ENCODE measurements at places on chromosomes 16 and 17.

- DNase-seq = no peak
Measured at GRCh38 chr17:8574687-8575086, 55.8 kb downstream of the MYH10 start.

DNA sequence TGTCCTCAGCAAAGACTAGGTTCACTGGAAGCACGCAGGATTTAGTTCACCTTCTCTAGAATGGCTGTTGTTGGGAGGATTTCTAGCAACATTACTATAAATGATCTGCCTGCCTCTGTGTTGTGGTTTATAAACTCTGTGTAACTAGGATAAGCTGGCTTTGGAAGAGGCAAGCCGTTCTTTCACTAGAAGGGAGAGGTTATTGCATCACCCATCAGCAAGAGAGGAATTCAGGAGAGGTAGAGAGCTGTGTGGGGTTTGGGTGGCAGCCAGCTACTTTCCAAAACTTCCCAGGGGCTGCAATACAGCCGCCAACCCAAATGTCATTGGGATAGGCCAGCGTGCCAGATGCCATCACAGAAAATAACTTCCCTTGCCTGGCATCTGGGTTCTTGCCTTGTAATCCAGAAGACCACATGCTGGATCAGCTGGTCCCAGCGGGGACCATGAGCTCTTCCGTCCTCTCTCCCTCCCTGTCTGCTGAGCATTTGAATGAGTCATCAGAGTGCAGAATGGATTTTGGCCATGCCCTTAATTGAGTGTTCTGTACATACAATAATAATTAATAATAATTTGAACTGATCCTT, 95.7 kb upstream of the RBFOX1 start:
- no peak for DNase-seq

GRCh38 chr17:22270381-22270780, 578.1 kb downstream of the KCNJ18 start:
- DNase-seq = no peak

DNA sequence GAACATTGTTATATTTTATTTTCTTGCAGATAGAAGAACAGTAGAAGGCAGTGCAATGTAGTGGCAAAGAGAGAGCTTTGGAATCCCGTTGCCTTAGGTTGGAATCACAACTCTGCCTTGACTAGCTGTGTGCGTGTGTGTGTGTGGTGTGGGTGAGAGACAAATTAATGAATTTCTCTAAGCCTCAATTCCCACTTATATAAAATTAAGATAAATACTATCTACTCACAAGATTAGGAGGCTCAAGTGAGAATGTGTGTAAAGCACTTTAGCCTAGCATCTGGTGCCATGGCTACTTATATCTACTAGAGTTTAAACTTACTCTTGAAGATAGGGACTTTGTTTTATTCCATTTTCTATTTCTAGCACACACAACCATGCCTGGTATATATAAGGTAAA, 12.8 kb downstream of the CPD start:
- peak; percentile 52 for DNase-seq

DNA sequence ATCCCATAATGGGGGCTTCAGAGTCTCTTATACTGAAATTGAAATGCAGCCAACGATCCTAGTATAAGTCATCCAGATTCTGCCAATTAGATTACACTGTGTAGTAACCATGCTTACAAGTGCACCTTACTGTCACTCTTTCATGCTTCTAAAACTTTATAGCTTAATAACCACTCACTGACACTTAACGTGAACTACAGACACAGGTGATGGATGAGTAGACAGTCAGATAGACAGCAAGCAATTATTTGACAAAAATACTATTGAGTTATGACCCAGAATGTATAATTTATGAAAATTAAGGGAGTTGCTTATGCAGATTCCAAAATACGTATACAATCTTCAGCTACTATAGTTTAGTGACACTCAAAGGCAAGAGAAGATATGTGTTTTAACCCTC, 6.3 kb downstream of the CDH8 start:
- no peak for DNase-seq

DNA sequence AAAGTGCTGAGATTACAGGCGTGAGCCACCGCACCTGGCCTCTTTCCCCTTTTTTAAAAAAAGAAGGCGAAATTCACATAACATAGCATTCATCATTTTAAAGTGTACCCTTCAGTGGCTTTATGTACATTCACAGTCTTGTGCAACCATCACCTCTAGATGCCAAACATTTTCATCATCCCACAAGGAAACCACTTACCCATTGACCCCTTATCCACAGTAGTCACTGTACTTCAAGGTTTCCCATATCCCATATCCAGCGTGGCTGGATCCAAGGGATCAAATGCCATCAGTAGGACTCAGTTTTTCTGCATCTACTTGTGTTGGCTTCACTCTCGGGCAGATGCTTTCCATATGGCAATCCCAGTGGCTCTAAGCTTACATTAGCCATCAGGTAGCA, 50.3 kb downstream of the BMERB1 start:
- DNase-seq = no peak

GRCh38 chr17:37082311-37082860, 133.6 kb downstream of the AATF start:
- no peak for DNase-seq

DNA sequence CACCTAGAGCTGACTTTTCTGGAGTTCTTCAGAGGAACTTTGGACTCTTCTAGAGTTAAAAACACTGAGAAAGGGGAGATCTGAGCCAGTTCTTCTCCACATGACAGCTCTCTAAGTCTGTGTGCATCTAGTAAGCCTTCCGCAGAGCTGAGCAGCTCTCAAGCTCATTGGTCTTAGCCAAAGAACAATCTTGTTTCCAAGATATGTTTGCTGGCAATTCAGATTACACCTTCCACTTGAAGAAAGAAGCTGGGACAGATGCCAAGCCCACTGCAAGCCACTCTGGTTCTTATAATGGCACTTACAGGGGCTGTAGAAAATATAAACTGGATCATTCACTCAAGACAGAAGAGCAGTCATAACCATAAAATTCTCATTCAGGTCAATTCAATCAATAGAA, 134.1 kb upstream of the TOX3 start:
- no peak for DNase-seq

DNA sequence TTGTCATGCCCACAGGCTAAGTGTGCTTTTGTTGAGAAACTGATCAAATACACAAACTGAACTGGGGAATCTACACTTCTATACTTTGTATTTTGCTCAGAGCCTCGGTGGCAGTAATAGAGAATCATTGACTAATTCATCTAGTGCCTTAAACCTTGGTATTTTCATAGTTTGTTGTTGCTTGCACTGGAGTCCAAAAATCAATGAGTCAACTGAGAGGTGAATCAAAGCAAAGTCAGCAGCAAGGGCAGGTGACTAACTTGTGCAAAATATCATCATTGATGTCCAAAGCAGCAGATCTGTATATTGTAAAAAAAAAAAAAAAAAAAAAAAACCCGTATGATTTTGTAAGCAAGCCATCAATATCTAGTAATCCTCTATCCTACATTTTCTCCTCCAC, 296.4 kb downstream of the MAP2K6 start:
- DNase-seq = no peak

DNA sequence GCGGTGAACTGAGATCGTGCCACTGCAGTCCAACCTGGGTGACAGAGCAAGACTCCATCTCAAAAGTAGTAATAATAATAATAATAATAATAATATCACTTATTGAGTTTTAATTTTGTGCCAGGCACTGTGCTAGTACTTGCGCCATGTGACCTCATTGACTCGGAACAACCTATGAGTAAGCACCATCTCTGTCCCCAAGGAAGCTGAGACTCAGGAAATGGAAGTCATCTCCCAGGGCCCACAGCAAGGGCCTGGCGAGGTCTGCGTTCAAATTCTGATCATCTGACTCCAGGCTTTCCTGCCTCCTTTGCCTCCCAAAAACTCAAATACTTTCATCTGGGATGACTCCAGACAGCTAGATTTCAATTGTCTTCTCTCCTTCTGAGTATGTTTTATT, 162.9 kb downstream of the SEC14L1 start:
- no peak for DNase-seq

GRCh38 chr17:954431-955164, 25.0 kb downstream of the NXN start:
- no peak for DNase-seq

GRCh38 chr16:89534252-89534756, 26.1 kb downstream of the SPG7 start:
- no peak for DNase-seq

GRCh38 chr16:58842156-58842555, 108.0 kb upstream of the GOT2 start:
- DNase-seq = no peak

DNA sequence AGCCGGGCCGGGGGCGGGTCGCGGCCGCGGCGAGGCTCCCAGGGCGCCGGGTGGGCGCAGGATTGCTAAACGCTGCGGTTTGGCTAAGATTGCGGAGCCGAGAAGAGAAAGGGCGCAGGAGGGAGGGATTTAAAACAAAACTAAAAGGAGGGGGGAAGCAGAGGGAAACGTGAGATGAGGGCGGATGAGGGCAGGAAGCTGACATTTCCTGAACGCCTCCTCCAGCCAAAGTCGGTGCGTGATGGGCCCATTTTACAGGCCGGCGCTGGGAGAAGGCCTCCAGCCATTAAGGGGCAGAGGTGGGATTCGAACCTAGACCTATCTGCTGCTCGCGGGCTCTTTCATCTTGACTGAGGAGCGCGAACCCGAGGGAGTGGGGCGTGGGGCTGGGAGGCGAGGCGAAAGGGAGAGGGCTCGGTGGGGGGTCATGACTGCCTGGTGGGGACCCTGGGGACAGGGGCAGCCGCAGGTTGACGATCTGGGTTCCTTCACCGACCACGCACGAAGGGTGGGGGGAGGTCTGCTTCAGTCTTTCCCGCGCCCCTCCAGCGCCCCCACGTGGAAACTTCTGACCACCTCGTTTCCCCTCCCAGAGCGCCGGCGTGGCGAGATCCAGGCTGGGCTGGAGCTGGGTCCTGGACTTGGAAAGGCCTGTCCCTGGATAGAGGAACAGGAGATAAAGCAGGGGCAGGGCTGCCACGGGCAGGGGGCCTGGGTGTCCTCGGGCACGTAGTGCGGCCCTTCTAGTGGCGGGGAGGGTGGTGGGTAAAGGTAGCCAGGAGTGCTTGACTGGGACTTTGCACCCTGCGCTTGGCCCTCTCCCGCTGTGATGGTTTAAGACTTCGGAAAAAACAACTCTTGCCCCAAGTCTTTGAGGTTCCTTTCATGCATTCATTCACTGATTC, 3.8 kb upstream of the TAC4 start:
- peak; percentile 92 for DNase-seq

DNA sequence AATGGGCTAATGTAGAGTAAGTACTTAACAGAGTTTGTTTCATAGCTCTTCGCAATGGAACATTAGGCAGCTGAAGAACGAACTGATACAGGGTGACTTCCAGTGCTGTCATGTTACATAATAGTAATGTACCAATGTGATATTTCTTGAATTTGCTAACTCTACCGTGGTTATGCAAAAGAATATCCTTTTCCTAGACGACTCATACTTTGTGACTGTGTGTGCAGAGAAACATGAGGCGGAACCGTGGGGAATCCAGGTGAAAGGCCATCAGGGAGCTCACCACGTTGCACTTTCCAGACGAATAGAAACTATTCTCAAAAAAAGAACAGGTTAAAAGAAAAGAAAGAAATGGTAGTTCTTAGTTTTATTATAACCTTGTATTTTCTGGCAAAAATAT, 13.2 kb downstream of the NOB1 start:
- no peak for DNase-seq

- DNase-seq = no peak
Measured at GRCh38 chr17:559551-560431, 154.8 kb downstream of the VPS53 start.

DNA sequence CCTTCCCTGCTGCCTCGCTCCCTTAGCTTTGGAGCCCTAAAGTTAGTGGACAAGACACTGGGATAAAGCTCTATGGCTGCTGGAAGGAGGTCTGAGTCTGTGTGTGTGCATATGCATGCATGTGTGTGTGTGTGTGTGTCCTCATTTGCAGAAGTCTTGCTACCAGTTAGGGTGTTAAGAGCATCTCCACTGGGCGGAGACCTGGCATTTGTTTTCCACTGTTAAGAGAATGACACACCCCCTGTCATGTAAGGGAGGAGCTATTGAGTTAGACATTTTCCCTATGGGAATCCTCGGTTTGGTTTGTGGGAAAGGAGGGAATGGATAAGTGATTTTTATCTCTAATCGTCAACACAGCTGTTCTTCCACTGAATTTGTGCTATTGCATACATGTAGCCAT, 24.8 kb upstream of the ARHGAP23 start:
- peak; percentile 75 for DNase-seq

- DNase-seq = no peak
Measured at GRCh38 chr17:8825802-8826201, 26.6 kb upstream of the MFSD6L start.

DNA sequence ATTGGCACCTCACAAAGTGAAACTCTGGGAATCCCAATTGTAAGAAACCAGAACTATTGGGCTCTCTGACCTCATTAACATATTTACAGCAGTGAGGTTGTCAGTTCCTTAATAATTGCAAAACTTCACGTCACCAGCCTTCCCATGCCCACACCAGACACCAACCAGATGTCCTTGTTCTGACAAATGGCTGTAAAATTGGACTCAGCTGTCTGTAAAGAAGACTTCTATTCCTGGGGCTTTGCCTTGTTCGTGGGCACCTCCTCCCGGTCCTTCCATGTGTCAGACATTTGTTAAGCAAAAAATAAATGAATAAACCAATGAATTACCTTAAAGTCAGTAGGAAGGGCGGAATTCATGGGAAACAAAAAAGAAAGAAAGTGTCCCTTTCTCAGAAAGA, 284.3 kb upstream of the CDH11 start:
- no peak for DNase-seq

DNA sequence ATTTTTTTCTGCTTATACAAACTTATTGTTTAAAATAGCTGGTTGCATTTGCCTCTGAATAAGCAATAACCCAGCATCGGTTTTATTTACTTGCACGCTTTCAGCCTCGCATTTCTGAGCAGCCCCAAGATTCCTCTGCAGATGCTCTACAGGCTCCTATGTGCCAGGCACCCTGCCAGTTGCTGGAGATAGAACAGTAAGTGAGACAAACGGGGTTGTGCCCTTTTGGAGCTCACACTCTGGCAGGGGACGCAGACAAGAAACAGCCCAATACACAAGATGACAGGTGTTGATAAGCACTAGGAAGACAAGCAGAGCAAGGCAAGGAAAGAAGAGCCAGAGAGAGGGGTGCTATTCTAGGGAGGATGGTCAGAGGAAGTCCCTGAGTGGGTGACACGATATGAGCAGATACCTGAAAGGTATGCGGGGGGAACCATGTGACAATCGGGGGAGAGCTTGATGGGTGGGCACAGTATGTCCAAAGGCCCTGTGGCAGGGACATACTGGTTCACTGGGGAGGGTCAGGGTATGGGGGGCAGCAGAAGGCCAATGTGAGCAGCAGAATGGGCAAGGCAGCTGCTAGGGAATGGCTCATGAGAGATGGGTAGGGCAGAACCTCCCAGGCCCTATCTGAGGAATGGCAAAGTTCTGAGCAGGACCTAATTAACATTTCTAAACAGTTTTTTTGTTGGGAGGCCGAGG, 18.7 kb upstream of the ADORA2B start:
- no peak for DNase-seq
